ENCODE measurements at places on chromosomes 16 and 17.

DNA sequence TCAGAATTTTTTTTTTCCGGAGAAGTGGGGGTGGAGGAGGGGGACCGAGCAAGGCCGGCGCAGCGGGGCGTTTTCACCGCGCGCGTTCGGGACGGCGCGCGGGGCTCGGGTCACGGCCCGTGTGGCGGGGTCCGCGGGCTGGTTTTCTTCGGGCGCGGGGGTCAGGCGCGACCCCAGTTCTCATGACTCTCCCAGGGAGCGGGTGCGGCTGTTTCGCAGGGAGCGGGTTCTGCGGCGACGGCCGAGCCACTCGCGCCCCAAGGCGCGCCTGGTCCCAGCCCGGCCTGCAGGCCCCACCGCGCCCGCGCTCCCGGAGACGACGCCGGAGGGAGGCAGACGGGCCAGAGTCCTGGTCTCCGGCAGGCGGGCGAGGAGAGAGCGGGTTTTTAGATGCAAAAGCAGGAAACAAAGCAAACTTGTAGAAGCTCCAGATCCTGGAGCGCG lies 1.0 kb downstream of the BAHCC1 start:
- DNase-seq: no peak

DNA sequence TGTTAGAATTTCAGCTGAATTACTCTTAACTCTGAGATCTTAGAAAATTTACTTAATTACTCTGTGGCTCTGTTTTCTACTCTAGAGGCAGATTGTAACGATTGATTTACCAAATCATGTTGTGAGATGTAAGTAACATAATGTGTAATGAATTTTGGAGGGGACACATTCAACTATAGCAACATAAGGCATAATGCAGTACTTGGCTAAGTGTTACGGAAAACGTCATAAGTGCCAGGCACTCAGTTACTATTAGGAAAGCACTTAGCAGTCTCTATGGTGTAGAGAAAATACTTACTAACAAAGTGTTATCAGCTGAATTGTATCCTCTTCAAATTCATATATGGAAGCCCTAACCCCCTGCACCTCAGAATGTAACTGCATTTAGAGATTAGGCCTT lies 40.6 kb upstream of the CDH8 start:
- no peak for DNase-seq

DNA sequence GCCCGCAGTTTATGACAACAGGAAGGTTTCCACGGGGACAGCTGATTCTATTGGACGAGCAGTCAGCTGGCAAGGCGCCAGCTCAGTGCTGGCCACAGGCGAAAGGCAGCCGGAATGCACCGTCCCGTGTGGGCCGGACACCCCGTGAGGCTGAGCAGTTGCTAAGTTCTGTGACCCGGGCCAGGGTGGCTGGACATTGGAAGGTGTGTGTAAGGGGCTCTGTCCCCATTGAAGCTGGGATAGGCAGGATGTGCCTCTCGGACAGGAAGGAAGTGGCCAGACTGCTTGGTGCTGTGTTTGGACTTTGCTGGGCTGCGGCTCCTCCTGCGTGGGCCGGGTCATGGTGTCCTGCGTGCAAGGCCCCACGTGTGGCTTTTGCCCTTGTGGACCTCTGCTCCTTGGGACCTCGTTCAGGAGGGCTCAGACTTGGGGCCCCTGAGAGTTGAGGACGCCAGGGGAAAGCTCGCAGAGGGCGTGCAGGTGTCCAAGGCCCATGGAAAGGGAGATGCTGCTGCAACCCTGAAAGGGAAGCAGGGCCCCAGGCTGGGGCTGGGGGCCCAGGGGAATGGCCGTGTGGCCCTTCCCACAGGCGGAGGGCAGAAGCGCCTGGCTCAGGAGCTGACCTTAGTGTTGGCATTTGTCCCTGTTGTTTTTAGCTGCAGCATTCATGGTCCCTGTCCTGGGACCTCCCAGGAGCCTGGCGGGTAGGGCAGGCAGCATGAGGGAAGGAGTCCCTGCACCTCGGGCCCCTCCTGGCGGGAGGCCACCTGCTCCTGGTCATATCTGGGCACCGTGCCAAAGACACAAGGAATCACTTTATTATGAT lies 10.0 kb downstream of the BAIAP2 start:
- DNase-seq: no peak

DNA sequence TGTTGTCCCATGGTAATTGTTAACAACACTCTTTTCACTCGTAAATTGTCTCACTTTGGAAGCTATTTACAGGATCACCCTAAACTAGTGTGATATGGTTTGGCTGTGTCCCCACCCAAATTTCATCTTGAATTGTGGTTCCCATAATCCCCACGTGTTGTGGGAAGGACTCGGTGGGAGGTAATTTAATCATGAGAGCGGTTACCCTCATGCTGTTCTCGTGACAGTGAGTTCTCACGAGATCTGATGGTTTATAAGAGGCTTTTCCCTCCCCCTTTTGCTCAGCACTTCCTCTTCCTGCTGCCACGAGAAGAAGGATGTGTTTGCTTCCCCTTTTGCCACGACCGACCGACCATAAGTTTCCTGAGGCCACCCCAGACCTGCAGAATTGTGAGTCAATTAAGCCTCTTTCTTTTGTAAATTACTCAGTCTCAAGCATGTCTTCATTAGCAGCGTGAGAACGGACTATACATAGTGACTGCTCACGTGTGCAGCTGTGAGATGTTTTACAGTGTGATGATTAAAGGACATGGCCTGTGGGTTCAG lies 34.4 kb downstream of the DNAH3 start:
- no peak for DNase-seq

DNA sequence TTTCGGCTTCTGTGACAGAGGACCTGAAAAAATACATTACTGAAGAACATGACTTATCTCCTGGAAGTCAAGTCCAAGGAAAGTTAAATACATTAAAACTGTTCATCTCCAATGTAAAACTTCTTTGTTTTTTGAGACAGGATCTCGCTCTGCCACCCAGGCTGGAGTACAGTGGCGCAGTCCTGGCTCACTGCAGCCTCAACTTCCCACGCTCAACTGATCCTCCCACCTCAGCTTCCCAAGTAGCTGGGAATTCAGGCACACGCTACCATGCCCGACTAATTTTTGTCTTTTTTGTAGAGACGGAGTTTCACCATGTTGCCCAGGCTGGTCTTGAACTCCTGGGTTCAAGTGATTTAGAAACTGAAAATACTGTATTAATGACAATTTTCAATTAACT lies 9.7 kb upstream of the TERB1 start:
- DNase-seq: no peak

DNA sequence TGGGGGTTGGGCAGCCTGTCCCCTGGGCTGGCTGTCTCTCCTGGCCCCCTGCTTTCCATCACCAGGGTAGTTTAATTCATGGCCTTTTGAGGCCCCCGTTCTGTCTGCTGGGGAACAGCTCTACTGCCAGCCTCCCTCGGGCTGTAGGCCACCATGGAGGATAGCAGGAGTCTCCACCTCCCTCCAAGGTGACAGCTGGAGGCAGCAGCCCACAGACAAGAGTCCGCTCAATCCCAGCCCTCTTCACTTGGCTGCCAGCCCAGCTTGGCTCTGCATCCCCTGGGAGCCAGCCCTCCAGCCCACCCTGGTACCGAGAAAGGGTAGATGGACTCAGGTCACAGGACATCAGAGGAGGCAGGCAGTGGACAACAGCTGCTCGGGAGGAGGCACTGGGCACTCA lies 194.6 kb upstream of the SDK2 start:
- DNase-seq: no peak

DNA sequence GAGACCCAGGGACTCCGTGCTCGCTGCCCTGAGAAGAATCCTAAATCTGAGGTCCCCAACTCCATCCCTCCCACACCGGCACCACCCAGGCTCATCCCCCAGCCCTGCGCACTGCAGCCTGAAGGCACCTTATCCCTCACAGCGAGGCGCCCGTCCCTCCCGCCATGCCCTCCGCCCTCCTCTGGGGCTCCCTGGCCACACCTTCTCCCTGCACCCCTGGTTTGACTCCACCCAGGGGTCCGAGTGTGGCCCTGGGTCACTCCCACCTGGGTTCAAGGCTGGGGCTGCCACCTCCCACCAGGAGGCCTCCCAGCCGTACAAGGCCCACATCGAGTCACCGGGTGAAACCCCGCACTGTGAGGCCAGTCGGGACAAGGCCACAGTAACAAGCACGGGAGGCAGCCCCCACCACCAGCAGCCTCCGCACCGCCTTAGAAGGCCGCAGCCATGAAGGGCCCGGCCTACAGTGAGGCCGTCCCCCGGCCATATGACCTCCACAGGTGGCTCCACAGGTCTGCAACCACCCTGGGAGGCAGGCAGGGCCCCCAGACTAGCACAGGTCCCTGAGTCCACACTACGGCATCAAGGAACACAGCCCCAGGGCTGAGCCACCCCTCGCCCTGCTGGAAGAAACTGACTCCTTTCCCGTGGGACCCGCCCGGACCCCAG lies 8.3 kb downstream of the HAGH start:
- no peak for DNase-seq

- no peak for DNase-seq
Measured at GRCh38 chr16:67184995-67185650, 1.4 kb upstream of the MATCAP1 start.

DNA sequence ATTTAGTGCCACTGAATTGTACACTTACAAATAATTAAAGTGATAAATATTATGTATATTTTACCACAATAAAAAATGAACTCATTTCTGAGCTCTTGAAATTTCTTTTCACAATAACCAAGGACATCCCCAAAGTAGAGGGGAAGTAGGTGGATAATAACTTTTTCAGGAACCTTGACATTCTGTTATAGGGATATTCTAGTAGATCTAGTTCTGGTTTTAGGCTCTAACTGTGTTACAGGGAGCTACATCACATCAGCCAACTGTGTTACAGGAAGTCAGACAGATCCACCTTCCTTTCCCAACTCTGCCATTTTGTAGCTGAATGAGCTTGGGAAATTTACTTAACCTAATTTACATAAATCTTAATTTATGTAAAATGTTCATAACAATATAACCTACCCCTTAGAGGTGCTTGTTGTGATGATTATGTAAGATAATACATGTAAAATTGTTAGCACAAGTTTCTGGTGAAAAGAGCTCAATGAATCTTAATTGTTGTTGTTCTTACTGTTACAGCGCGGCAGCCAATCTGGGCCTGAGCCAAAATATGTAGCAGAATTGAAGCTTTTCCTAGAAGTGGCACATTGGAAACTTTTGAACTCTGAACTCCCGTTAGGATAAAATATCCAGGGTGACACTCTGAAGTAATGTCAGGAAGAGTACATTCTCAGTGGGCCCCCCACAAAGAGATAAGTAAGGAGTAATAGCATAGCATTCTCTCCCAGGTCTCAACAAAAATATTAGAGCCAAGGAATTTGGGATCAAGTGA lies 169.8 kb downstream of the AATF start:
- no peak for DNase-seq

- peak; percentile 87 for DNase-seq
Measured at GRCh38 chr17:7437950-7438614, 1.2 kb upstream of the FGF11 start.

- no peak for DNase-seq
Measured at GRCh38 chr17:9880582-9880999, 24.5 kb downstream of the RCVRN start.

- DNase-seq: no peak
Measured at GRCh38 chr17:50519141-50519834, 11.0 kb downstream of the MYCBPAP start.

GRCh38 chr16:20598832-20599469 lies 22.8 kb upstream of the ACSM2B start:
- DNase-seq: no peak

DNA sequence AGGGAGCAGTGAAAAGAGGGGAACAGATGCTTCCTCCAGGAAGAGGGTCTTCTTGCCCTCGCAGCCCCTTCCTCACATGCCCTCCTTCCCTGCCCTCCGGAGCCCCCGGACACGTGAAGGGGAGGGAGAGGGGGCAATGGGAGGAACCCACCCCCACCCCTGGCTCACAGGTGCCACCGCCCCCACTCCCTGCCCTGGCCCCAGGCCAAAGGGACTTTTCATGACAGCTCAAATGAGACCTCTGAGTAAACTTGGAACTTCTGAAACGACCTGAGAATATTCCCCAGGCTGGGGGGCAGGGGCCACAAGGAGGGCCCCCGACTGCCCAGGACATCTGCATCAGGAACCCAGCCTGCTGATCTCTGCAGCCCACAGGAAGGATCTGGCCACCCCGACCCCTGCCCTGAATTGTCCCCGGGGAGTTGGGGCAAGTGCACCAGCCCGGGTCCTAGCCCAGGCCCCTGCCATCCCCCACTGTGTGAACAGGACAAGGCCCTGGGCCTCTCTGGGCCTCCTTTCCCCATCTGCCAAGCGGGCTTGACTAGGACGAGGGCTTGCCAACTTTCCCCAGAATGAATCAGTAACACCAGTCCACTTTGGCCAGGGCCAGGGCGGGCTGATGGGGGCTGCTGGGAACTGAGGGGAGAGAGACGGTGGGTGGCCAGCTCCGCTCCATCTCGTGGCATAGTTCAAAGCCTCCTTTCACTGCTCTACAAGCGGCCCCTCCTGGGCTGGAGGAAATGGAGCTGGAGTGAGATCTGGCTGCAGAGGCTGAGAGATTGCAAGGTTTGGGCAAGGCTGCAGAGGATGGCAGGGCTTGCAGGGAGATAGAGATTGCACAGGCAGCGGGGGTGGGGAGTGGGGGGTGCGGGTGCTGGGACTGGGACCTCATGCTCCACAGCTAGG lies 3.8 kb downstream of the IL21R start:
- no peak for DNase-seq

- DNase-seq: no peak
Measured at GRCh38 chr17:58506354-58507080, 7.9 kb downstream of the MTMR4 start.

DNA sequence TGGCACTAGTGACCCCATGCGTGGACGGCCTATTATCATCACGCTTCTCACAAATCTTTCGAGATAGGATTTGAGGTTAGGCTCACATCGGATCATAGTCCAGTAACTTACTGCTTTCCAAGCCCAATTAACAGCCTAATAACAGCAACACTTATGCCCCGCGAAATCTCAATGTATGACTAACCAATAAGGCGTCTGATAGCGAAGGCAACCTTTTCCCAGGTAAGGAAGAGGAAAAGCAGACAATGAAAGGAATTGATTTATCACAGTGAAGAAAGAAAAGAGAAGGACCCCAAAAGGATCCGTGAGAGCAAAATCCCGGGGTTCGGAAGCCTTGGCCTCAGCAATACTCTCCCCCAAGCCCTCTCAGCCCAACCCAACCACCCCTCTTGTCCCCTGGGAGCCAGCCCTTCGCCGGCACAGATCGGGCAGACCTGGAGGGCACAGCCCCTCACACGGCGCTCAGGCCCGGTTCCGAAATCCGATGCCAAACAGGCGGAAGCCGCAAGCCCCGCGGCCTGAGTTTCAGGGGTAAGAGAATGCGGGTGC lies 534 bp downstream of the GPATCH8 start:
- DNase-seq: no peak

GRCh38 chr16:87801679-87802259 lies 36.0 kb upstream of the KLHDC4 start:
- DNase-seq: no peak

GRCh38 chr16:12220766-12221165 lies 244.2 kb downstream of the SNX29 start:
- DNase-seq: no peak

DNA sequence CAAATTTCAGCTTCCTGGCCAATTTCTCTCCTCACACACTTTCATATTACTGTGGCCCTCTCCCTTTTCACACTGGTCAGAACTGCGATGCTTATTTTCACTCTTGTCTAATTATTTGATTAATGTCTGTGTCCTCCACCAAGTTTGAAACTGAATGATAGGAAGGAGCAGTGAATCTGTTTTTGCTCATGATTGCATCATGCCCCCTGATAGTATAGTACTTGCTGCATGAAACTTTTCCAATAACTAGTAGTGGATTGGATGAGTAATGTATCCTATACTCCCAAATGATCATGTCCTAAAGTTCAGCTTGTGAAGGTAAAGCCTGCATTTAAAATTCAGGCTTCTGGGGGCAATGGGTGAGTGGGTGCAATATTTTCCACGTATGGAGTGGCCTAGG lies 121.2 kb downstream of the ASIC2 start:
- DNase-seq: no peak

All from spinal cord (tissue), 10 donors.